Central memory CD4-positive, alpha-beta T cell (primary cell): ENCODE measurements at places on chromosomes 7 and 10.

DNA sequence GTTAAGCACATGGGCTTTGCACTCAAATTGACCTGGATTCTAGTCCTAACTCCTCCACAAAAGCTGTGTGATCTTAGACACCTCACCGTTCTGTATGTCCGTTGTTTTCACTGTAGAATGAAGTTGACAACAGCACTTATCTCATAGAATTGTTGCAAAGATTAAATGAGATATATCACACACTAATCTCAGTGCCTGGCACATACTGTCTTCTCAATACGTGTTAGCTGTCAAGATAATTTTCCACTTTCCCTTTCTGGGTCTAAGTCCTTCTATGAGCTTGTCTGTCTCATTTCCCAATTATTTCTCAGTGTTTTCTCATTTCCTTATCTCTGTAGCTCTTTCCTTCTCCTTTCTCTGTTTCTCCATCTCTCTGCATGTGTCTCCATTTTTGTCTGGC, 296.6 kb downstream of the KCNMA1 start:
- DNase-seq: no peak

DNA sequence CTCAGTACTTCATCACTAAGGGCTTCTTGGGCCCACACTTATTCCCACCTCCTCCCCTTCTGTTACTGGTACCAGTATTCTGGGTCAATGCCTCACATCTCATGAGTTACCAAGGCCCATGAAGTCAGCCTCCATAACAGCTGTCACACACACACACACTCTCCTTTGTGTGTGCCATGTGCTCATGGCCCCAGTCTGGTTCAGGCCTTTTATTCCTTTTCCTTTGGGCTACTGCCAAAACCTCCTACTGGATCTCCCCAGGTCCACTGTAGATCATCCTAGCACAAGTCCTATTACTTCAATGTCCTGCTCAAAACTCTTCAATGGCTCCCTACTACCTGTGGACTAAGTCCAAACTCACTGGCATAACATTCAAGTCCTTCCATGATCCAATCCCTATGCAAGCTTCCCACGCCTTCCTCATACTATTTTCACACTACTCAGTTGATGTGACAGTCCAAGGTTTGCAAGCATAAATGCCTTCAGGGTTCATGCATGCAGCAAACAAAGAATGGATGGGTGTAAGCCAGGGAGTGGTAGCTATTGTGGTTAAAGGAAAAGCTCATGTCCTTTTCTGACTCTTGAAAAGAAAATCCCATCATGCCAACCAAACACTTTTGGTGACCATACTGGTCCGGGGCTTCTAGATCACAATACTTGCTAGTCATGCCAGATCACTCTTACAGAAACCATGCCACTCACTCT, 68.1 kb downstream of the CCDC6 start:
- DNase-seq: no peak

- no peak for DNase-seq
Observed at GRCh38 chr7:74174606-74175082, 488 bp downstream of the EIF4H start.

GRCh38 chr10:97103316-97104080, 82.3 kb downstream of the SLIT1 start:
- DNase-seq: no peak

- DNase-seq: no peak
Observed at GRCh38 chr10:99394256-99394655, 36.2 kb downstream of the GOT1 start.

DNA sequence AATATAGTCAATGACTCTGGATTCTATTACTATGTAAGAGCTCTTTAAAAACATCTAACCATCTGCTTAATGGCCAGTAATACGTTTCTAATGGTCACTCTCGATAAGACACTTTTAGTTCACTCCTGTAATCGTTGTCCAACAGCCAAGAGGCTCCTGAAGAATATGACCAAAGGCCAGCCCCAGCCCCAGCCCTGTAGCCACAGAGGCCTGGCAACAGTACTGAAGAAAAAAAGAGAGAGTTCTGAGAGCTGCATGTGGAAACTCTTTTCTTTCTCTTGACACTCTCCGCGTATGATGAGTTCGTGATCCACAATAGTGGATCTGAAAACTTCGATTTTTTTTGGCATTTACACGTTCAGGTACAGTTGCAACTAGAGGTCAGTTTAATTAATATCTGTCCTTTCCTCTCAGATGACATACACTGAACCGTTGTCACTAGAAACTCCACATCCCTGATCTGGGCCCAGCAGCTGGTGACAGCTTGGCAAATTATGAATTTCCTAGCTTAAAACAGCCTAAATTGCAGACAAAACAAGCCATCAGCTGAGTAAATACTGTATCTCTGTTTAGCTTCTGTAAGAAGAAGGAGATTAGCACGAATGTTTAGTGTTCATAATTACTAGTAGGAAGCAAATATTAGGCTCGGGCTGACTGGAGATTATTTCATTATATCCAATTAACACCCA, 456.7 kb downstream of the LRMDA start:
- DNase-seq: no peak

GRCh38 chr10:78921895-78922294, 146.9 kb upstream of the ZMIZ1 start:
- DNase-seq: no peak

DNA sequence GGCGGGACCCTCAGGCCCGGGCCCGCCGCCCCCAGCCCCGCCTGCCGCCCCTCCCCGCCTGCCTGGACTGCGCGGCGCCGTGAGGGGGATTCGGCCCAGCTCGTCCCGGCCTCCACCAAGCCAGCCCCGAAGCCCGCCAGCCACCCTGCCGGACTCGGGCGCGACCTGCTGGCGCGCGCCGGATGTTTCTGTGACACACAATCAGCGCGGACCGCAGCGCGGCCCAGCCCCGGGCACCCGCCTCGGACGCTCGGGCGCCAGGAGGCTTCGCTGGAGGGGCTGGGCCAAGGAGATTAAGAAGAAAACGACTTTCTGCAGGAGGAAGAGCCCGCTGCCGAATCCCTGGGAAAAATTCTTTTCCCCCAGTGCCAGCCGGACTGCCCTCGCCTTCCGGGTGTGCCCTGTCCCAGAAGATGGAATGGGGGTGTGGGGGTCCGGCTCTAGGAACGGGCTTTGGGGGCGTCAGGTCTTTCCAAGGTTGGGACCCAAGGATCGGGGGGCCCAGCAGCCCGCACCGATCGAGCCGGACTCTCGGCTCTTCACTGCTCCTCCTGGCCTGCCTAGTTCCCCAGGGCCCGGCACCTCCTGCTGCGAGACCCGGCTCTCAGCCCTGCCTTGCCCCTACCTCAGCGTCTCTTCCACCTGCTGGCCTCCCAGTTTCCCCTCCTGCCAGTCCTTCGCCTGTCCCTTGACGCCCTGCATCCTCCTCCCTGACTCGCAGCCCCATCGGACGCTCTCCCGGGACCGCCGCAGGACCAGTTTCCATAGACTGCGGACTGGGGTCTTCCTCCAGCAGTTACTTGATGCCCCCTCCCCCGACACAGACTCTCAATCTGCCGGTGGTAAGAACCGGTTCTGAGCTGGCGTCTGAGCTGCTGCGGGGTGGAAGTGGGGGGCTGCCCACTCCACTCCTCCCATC, 82.7 kb downstream of the PAX2 start:
- no peak for DNase-seq

GRCh38 chr10:22682237-22683139, 31.9 kb downstream of the PIP4K2A start:
- DNase-seq: peak; percentile 82

DNA sequence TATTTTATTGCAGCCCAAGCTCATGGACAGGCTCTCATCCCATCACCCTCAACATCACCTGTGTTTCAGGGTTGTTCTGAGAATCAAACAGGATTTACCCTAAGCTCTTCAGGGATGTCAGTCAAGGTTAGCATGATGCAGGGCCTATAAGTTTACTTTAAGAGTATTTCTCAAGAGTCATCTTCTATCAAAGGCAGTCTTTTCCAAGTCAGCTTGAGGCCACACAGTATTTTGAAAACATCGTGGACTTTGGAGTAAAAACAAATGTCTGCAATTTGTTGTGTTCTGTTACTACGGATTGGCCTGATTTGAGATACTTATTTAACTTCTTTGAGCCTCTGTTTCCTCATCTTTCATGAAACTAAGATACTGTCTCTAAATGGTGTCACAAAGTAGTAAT, 42.0 kb upstream of the NRP1 start:
- DNase-seq: no peak

DNA sequence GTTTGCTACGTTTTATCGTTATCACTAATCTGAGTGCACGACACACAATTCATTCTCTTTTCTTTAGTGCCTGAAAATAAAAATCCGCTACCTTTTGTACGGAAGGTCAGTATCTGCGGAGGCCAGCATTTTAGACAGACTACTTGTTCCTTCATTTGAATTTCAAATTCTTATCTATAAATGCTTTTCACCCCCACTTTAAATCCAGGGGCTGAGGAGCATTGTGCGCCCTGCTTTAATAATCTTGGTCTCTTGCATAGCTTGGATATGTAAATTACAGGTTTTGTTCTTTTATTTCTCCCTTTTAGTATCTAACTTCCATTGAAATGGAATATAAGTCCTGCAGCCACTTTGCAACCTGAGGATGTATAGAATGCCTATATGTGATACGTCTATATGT, 44.7 kb downstream of the NRP1 start:
- no peak for DNase-seq
